Daoy (cell line): ENCODE measurements at places on chromosomes 6 and 20. TPM values are rescaled to one million over a fixed set of nuclear protein-coding genes. Genes with fewer than 3 reads are reported as not detected.

Gene SAMD5
- 2.0 and 2.7 TPM in 2 replicates for total RNA-seq

Gene GJA10
- not detected in 2 replicates for total RNA-seq

Gene HUS1B
- 2.9 and 6.8 TPM in 2 replicates for total RNA-seq

Gene SALL4
- 0.83 and 0.86 TPM in 2 replicates for total RNA-seq

Gene FAM209A
- not detected in 2 replicates for total RNA-seq

Gene TMEM74B
- total RNA-seq, result 0.06 TPM in 1 of 2 replicates, not detected in the other

Gene KCNK16
- total RNA-seq, result not detected in 2 replicates

Gene SYCP2
- total RNA-seq, result 1.7 TPM in 1 of 2 replicates, not detected in the other

Gene SGK2
- 0.06 TPM in 1 of 2 replicates, not detected in the other for total RNA-seq

Gene HBS1L
- total RNA-seq, result 126 and 141 TPM in 2 replicates

Gene NCOA5
- total RNA-seq, result 25.3 and 28.0 TPM in 2 replicates

Gene TP53TG5
- not detected in 2 replicates for total RNA-seq

Gene SDC4
- total RNA-seq, result 136 and 143 TPM in 2 replicates

Gene ELOVL5
- 52.6 and 83.2 TPM in 2 replicates for total RNA-seq

Gene RNF144B
- 2.3 and 4.3 TPM in 2 replicates for total RNA-seq

Gene LRFN2
- total RNA-seq, result 0.17 TPM in 1 of 2 replicates, not detected in the other

Gene ELOVL2
- total RNA-seq, result 11.3 and 11.5 TPM in 2 replicates

Gene BICRAL
- total RNA-seq, result 2.4 and 3.0 TPM in 2 replicates

Gene SLC22A16
- not detected in 2 replicates for total RNA-seq

Gene SLC4A11
- 0.34 and 0.57 TPM in 2 replicates for total RNA-seq

Gene TRIM10
- total RNA-seq, result not detected in 2 replicates

Gene TMEM239
- total RNA-seq, result not detected in 2 replicates

Gene MRPS26
- 98.0 and 109 TPM in 2 replicates for total RNA-seq

Gene TCP11
- 0.06 TPM in 1 of 2 replicates, not detected in the other for total RNA-seq

Gene PRDM13
- total RNA-seq, result 2.3 and 3.4 TPM in 2 replicates
